Fibroblast of the conjunctiva (primary cell): ENCODE measurements at places on chromosomes 6 and 20.

DNA sequence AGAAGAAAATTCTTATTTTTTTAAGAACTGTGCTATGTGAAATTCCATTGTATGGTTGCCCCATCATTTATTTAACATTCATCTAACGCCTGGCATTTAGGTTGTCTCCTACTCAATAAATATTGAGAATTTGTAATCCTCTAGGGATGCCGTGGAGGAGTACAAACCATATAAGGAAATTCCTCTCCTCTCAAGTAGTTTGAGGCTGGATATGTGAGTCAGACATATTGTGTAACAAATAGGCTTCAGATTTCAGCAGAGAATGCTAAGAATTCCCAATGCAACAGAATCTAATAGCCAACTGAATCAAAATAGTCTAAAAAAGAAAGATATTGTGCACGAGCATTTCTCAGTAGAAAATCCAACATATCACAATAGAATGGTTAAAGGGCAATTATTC, 174.7 kb downstream of the OTOR start:
- peak; percentile 91 for DNase-seq

DNA sequence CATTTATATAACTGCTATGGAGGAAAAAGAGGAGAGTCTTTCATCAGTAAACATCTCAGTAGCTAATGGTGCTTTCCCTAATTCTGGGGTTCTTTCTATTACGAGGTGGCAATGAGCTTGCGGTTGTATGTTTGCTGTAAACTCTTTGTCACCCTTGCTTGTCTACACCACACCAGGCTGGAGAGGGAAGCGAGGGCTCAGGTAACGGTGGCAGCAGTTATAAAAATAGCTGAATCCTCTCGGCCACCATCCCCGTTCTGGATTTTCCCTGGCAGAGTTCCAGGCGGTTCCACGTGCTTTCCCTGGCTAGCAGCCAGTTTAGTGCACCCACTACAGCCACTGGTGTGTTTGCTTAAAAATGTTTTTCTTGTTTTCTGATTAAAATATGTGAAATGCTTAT, 39.0 kb downstream of the MAS1 start:
- no peak for DNase-seq

GRCh38 chr6:79384845-79385244, 150.4 kb upstream of the HMGN3 start:
- no peak for DNase-seq

DNA sequence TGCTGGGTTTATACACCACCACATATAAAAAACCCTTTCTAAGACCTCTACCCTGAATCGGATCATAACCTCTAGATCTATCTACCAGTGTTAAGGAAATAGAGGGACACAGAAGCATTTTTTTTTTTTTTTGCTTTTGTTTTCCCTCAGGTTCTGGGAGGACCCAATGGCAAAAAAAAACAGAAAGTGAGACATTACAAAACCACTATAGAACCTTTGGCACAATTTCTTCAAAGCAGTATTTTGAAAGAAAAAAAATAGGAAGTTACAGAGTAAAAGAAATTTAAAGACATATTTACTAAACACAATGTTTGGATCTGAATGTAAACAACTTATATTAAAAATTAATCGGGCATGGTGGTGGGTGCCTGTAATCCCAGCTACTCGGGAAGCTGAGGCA, 1258.7 kb upstream of the GJE1 start:
- no peak for DNase-seq

DNA sequence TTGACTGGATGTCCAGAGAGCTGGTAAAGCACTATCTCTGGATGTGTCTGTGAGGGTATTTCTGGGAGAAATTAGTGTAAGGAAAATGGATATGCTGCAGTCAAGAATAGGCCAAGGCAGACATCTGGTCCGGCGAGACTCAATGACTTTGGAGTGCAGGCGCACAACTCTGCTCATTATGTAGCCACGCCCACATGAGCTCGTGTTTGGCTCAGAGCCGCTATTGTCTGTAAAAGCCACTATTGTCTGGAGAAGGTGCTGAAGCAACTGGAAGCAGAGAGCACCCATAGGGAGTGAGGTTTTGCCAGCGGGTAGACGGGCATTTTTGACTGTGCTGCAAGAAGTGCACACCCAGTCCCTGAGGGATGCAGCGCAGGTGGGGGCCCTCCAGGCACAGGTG, 305.0 kb upstream of the POU3F2 start:
- DNase-seq: no peak

DNA sequence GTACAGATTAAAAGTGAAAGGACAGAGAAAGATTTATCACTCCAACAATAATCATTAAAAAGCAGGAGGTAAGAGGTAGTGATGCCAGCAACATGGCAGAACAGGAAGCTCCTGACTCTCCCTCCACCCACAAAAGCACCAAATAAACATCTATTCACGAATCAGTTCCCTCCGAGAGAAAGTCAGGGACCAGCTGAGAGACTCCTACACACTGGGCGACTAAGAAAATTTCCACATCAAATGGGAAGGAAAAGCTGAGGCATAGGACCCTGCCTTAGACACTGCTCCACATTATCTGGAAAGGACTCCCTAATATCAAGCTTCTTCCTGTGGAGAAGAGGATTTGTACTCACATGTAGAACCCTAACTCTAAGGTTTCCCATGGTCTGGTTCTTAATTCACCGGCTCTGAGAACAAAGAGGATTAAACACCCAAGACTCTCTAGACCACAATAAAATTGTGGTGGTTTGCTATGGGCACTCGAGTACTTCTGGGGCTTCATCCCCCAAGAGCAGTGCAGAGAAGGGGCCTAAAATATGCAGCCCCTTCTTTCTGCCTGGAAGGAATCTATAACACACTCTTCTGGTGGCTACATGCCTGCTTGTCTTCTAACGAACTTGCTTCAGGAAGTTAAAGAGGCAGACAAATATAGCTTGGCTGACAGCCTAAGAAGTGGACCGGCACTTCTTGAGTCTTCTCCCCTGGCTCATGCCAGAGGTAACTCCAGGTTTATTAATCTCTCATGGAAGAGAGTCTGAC, 29.4 kb upstream of the ASF1A start:
- no peak for DNase-seq

- DNase-seq: no peak
These were observed 102.3 kb downstream of the HIVEP2 start for GRCh38 chr6:142842418-142843261.

GRCh38 chr6:11804701-11805100, 26.1 kb upstream of the ADTRP start:
- DNase-seq: no peak

DNA sequence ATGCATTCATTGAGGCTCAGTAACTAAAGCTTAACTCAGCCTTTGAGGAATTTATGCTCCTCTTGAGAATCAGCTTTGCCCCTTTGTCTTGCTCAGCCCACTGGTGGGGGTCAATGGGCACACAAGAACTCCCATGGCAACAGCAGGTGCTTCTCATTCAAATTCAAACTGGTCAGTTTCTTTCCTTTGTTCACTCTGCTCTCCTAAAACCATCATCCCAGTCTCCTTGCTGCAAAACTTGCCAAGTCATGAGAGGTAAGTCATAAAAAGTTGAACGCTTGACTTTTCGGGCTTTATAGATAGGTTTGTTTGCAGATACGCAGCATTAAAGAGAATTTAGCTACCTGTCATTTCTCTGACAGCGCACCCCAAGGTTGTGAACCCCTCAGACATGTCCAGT, 146.8 kb downstream of the TFAP2A start:
- DNase-seq: no peak

- no peak for DNase-seq
These were observed 392.7 kb upstream of the ID4 start for GRCh38 chr6:19444481-19444880.

GRCh38 chr6:96900873-96901272, 3.2 kb upstream of the NDUFAF4 start:
- DNase-seq: no peak

DNA sequence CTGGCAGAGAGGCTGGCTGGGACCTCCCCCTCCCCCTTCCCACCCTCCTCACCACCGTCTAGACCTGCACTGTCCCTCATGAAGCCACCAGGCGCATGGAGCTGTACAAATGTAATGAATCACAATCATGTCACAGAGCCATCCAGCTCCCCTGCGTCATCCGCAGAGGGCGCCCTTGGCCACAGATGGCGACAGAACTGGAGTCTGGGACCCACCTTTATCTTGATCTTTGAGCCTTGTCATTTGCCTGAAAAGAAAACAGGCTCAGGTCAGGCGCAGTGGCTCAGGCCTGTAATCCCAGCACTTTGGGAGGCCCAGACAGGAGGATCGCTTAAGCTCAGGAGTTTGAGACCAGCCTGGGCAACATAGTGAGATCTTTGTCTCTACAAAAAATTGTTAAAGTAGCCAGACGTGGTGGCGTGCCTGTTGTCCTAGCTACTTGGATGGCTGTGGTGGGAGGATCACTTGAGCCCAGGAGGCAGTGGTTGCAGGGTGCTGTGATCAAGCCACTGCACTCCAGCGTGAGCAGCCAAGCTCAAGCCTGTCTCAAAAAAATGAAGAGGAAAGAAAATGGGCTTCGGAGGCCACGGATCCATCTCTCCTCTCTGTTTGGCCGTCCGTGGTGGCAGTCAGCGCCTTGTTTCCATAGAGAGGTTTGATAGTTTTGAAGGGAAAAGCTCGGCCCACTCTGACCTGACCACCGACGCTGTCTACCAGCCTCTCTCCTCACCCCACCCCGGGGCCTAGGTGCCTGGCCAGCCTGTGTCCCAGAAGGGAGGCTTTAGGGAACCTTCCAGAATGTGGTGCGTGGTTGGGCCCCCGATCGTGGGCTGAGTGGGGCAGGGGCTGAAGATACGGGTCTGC, 6.2 kb downstream of the COL9A3 start:
- DNase-seq: no peak

GRCh38 chr6:44494011-44494501, 106.5 kb downstream of the CDC5L start:
- peak; percentile 60 for DNase-seq

DNA sequence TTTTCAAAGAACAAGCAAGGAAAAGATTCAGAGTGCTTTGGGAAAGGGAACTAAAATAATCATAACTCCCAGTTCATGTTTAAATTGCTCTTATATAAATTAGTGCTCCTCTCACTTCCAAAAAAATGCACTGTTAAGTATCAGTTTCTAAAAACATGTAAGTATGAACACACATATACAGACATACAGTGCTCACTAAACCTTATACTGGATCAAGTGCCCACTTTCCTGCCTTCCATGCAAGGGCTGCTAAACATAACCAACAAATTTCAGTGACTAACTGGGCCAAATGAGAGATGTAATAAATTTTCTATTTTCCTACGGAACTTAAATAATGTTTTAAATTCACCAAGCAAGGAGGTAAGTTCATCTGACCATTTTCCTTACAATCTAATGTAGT, 6.4 kb downstream of the TFAP2A start:
- DNase-seq: no peak

- DNase-seq: no peak
These were observed 711.1 kb downstream of the HDGFL1 start for GRCh38 chr6:23280437-23280836.

GRCh38 chr6:73079611-73079955, 145.7 kb downstream of the KHDC1L start:
- no peak for DNase-seq

- DNase-seq: no peak
These were observed 210.4 kb downstream of the CENPW start for GRCh38 chr6:126550323-126550722.

GRCh38 chr6:155152211-155153076, 111.4 kb upstream of the CLDN20 start:
- DNase-seq: no peak

- DNase-seq: no peak
These were observed 38.6 kb upstream of the PIM1 start for GRCh38 chr6:37131104-37131959.

GRCh38 chr6:74879976-74880375, 325.9 kb downstream of the COL12A1 start:
- no peak for DNase-seq

- DNase-seq: no peak
These were observed 59.9 kb downstream of the DTD1 start for GRCh38 chr20:18647777-18648176.

GRCh38 chr6:117840541-117840983, 66.5 kb upstream of the SLC35F1 start:
- no peak for DNase-seq

- DNase-seq: no peak
These were observed 28.0 kb downstream of the HFE start for GRCh38 chr6:26115226-26115625.

GRCh38 chr6:129317931-129318820, 391.8 kb downstream of the ARHGAP18 start:
- DNase-seq: peak; percentile 71
